Naive thymus-derived CD8-positive, alpha-beta T cell (primary cell): ENCODE measurements at places on chromosomes 2 and 18.
A peak's percentile ranks its signal among the peaks of the same experiment; 100 is the strongest.

GRCh38 chr2:233300401-233300800 lies 7.2 kb upstream of the SAG start:
- DNase-seq = no peak

DNA sequence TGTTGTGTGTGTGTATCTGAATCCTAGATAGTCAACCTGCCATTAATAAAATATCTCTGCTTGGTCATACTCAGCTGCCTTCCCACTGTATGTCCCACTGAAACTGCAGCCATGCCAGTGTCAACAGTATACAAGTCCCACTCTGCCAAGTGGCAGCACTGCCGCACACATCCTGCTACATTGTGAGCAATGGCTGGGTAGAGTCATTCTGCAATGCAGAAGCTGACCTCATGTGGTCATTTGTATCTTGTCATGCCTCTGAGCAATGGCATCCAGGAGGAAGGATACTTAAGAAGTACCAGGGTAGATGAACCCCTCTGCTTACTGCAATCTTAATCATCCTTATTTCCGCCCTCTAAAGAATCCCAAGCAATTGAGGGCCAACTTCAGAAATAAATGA lies 302.2 kb upstream of the DDX18 start:
- DNase-seq = no peak

DNA sequence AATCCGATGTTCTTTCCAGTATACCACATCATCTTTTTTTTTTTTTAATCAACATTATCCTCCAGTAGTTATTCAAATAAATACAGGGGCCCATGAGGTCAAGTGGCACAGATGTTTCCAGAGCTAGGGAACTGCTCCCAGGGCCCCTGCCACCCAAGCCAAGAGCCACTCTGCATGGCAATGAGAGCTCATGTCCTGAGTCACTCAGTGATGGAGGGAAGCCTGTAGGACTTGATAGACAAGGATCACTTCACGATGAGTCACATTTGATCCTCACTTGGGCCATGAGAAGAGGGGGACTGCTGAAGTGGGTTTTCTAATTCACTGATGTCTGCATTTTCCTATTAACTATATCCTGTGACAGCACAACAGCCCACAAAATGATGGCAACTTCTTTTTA lies 127.0 kb upstream of the PKDCC start:
- DNase-seq = no peak

DNA sequence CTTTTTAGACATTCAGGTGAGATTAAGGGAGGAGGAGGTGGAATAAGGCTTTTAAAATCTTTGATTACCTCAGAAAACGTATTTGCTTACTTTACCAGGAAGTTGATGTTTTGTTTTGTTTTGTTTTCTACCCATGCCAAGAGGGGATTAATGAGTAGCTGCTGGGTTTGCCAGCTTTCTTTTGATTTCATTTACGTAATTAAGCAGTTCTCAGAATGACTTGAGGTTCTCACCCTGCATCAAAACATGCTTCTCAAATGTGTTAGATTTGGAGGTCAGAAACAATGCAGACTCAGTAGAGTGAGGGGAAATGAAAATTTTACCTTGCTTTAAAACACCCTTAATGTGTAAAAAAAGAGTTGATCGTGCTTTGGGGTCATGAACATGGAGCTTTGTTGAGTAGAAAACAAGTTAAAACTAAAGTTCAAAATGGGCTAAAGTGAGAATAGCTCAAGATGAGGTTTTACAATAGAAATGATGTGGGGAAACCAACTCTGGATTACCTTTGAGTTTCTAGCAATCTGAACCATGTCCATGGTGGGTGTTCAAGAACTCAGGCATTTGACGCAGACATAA lies 217.1 kb upstream of the EPAS1 start:
- no peak for DNase-seq

- peak; percentile 64 for DNase-seq
These were observed 1.9 kb downstream of the MEX3C start for GRCh38 chr18:51195451-51196117.
